ENCODE measurements at places on chromosomes 12 and 14. TPM values are rescaled to one million over a fixed set of nuclear protein-coding genes. Genes with fewer than 3 reads are reported as not detected.

The LRRC10 gene
- total RNA-seq: not detected

The PLXNC1 gene
- 0.24 TPM for total RNA-seq

The BATF gene
- total RNA-seq: 3.9 TPM

The ACTR10 gene
- 88.8 TPM for total RNA-seq

The LRFN5 gene
- 0.12 TPM for total RNA-seq

Data from RPMI7951 (cell line).